Activated CD4-positive, alpha-beta T cell treated with anti-CD3 and anti-CD28 coated beads for 36 hours (primary cell): ENCODE measurements at places on chromosomes 3 and 15. TPM values are rescaled to one million over a fixed set of nuclear protein-coding genes. Genes with fewer than 3 reads are reported as not detected.

DNA sequence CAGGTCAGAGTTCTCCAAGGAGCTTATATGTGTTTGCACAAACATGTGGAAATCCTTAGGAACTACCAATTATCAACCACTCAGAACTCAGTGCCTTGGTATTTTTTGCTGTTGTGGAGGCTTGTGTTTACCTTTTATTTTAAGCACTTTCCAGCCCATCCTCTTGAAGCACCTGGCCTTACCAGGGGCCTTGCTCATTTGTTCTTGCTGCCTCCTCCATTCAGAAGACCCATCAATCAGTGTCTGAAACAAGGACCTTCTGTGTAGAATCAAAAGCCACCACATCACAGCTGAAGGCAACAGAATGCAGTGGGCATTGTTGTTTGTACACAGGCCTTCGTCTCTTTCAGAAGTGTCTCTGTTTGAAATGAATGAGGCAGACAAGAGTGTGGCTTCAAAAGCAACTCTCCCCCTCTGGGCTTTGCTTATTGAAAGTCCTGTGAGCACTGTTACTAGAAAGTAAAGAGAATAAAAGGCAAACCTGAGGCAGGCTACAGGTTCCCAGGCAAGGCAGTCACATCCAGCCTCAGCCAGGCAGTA lies 24.5 kb upstream of the LIPC start:
- DNase-seq = no peak
- H3K27me3 ChIP-seq = peaks cover 1% of the 10 kb centered on the region
- no peak overlapping the region for H3K4me3 ChIP-seq
- no peaks in the 10 kb centered on the region for H3K36me3 ChIP-seq
- no peak overlapping the region for H3K27ac ChIP-seq

GRCh38 chr3:69084326-69085167 lies at the start of gene ARL6IP5:
ARL6IP5 (plus strand) TSS chr3:69084937; CDS start chr3:69085048, 111 bp downstream.
- peak within 1 kb of the TSS; percentile 90 for H3K4me3 ChIP-seq
- peak; percentile 97 for DNase-seq
- peak within 1 kb of the TSS; percentile 97 for H3K27ac ChIP-seq
- no peaks in the 10 kb centered on the region for H3K27me3 ChIP-seq

Gene HHATL
- total RNA-seq = not detected

DNA sequence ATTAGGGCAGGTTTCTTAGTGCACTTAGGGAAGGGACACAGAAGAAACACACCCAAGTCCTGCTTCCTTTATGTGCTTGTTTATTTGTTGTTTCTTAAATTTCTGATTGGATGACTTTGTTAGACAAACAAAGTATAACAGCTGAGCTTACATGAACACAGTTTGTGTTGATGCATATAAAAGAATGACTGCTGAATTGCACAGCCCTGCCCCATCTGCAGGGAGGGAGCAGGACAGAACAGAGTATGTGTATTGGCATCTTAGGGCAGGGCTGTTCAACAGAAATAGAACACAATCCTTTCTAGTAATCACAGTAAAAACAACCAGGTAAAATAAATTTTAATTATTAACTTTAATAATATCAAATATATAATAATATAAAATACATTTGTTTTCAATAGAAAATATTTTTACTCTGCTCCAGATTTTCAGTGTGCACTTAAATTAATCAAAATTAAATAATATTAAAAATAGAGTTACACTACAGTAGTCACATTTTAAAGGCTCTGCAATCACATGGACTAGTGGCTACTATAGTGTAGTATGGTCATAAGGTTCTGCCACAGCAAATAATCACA lies 198.4 kb downstream of the ZNF621 start:
- no peak overlapping the region for H3K4me3 ChIP-seq
- H3K27ac ChIP-seq = no peak overlapping the region
- DNase-seq = no peak
- H3K4me1 ChIP-seq = no peaks in the 10 kb centered on the region
- H3K27me3 ChIP-seq = no peaks in the 10 kb centered on the region

Gene TAGLN3
- total RNA-seq = 3.5 TPM

DNA sequence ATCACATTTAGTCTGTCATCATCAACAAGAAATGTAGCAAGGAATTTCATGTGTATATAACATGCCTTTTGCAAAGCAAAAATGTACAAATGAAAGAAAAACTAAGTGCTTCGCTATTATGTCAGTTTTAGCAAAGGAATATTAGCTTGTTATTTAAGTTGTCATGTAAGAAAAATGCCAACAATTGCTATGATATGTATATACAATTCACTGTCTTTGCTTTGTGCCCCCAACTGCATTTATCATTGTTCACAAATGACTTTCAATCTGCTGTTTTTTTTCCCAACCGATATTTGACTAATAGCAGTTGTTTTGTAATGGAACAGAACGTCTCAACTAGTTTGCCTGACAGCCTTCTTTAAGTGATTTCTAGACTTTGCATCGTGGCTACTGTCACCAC lies 207.1 kb downstream of the ROBO1 start:
- no peak overlapping the region for H3K4me3 ChIP-seq
- DNase-seq = no peak
- no peaks in the 10 kb centered on the region for H3K4me1 ChIP-seq
- no peak overlapping the region for H3K27ac ChIP-seq

GRCh38 chr15:96345560-96346399 lies 15.3 kb downstream of the NR2F2 start:
- no peak for DNase-seq
- H3K4me3 ChIP-seq = no peak overlapping the region
- H3K27ac ChIP-seq = no peak overlapping the region
- peaks cover 86% of the 10 kb centered on the region for H3K27me3 ChIP-seq

Gene GABRB3
- not detected for total RNA-seq

GRCh38 chr15:29048011-29048410 lies 162.2 kb downstream of the APBA2 start:
- DNase-seq = no peak
- H3K27ac ChIP-seq = no peak overlapping the region
- peaks cover 50% of the 10 kb centered on the region for H3K4me1 ChIP-seq

DNA sequence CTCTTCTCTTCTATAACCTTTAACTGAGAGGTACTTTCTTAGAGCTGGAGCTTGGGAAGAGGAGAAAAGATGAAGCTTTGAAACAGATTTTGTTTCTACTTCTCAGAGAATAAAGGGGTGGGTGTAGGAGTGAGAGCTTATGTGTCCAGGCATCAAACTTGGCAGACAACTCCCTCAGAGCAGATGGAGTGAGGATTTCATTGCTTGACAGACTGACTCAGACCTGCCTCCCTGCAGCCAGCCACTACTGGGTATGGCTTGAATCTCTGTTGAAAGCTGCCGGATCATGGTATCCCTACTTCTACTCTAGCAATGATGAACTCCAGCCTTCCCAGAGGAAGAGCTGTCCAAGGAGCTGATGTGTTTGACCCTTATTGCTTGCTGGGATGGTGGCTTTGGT lies 36.7 kb downstream of the SYN2 start:
- no peak for DNase-seq
- no peaks in the 10 kb centered on the region for H3K36me3 ChIP-seq
- H3K4me1 ChIP-seq = no peaks in the 10 kb centered on the region
- H3K27ac ChIP-seq = no peak overlapping the region
- peaks cover 39% of the 10 kb centered on the region for H3K27me3 ChIP-seq
- no peak overlapping the region for H3K4me3 ChIP-seq

Gene IQCF5
- total RNA-seq = not detected

- no peak for DNase-seq
- H3K36me3 ChIP-seq = peaks cover 87% of the 10 kb centered on the region
- H3K27me3 ChIP-seq = no peaks in the 10 kb centered on the region
- H3K27ac ChIP-seq = no peak overlapping the region
- H3K4me3 ChIP-seq = no peak overlapping the region
Observed at GRCh38 chr3:127610105-127610504, 11.9 kb downstream of the MCM2 start.

GRCh38 chr15:37099319-37100108 lies 835 bp downstream of the MEIS2 start:
- H3K4me1 ChIP-seq = peaks cover 38% of the 10 kb centered on the region
- peak overlapping the region; percentile 80 for H3K4me3 ChIP-seq
- no peak overlapping the region for H3K27ac ChIP-seq
- no peak for DNase-seq

- no peak overlapping the region for H3K27ac ChIP-seq
- H3K36me3 ChIP-seq = no peaks in the 10 kb centered on the region
- H3K27me3 ChIP-seq = no peaks in the 10 kb centered on the region
- no peak overlapping the region for H3K4me3 ChIP-seq
- peaks cover under 1% of the 10 kb centered on the region for H3K4me1 ChIP-seq
Observed at GRCh38 chr15:66898656-66899386, 166.6 kb upstream of the SMAD3 start.

DNA sequence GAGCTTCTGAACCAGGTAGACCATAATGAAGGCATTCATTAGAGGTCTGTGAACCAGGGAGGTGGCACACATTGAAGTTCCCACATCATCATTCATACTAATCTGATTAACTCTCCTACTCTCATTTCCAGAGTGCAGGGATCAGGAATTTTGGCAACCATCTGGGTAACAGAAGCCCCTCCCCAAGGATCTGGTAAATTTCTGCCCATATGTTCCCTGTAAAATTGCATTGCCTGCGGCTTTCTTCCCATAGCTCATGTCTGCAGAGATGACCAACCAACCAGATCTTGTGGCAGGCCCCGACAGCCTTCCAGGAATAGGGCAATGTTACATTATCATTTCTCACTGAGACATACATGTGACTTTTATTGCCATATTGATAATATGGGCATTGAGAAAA lies 111.4 kb upstream of the CHL1 start:
- H3K36me3 ChIP-seq = no peaks in the 10 kb centered on the region
- no peak overlapping the region for H3K27ac ChIP-seq
- peaks cover 3% of the 10 kb centered on the region for H3K27me3 ChIP-seq
- DNase-seq = no peak
- no peak overlapping the region for H3K4me3 ChIP-seq
